NCI-H1105 (cell line): ENCODE measurements at places on chromosomes 11 and 22.
A peak's percentile ranks its signal among the peaks of the same experiment; 100 is the strongest.

GRCh38 chr11:129259931-129260348, 67.8 kb upstream of the ARHGAP32 start:
- DNase-seq: no peak

DNA sequence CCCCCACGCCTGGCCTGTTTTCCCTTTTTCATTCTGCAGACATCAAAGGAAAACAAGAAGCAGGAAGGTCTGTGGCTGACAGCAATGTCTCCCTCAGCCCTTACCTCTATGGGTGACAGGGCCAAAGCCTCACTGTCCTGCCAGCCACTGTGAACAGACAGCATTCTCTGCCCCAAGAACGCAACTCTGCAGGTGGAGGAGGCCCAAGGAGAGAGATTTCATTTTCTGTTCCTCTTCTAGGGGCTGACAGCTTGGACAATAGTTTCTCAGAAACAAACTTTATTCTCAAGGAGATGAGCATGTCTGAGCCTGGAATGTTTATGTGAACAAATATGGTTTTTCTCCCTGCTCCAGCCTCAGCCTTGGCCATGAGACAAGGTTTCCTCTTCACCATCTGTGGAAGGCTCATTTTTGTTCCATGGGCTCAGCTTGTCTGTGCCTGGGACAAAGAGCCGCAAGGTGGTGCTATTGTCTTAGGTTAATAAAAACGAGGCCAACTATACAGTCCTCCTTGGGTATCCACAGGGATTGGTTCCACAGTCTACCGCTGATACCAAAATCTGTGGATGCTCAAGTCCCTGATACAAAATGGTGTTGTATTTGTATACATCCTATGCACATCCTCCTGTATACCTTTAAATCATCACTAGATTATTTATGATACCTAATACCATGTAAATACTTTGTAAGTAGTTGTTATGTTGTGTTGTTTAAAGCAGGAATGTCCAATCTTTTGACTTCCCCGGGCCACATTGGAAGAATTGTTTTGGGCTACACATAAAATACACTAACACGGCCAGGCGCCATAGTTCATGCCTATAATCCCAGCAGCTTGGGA, 5.8 kb downstream of the PIWIL3 start:
- DNase-seq: no peak

DNA sequence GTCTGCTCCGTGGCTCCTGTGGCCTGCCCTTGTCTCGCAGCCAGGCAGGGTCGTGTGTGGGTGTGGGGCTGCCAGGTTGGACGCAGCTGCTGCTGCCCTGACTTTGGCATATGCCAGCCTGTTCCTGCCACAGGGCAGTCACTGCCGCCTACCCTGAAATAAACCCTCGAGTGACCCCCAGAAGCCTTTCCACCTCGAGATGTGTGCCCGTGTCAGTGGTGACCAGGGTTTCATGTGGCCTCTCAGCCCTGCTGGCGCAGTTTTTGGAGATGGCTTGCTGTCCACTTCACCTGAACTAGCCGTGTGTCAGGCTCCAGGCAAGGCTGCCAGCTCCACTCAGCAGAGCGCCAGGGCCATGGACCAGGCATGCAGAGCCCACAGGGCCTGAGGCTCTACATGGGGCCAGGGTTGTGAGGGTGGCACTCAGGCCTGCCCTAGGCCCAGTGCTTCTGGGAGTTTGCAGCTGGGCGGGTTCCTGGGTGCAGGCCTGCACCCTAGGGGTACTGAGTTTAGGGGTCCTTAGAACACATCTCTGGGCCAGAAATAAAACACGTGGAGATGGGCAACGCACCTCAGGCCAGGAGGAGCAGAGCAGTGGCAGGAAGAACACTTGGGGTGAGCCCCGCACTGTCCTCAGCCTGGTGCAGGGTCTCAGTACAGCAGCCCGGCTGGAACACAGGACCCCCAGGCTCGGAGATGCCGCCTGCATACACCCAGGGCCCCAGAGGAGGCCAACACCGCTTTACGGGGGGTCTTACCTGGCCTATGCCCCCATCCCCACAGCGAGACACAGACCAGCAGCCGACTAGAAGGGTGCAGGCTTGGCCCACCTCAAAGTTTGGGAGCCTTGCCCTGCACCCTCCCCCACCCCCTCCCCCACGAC, 8.8 kb upstream of the PANX2 start:
- DNase-seq: no peak

DNA sequence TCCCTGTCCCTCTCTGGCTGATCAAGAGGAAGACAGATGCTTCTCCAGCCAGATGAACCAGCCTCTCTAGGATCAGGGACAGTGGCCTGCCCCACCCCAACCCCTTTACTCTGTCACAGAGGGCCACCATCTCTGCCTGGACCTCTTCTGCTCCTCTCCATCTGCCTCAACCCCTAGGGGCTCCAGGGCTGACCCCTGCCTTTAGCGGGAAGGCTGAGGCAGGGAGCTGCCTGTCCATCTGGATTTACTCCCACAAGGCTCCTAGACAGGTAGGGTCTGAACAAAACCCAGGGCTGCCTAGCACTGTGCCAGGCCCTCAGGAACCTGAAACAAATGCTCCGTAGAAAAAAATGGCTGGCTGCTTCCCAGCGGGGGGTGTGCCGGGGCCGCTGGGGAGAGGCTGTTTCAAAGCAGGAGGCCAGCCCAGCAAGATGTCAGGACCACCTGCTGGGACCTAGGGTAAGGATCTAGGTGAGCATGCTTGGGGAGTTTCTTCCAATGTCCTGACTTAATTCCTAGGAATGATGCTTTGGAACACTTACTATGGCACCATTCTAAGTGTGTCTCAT, 3.2 kb downstream of the CHST1 start:
- no peak for DNase-seq

- DNase-seq: peak; percentile 83
Observed at GRCh38 chr11:121722431-121723245, 269.9 kb upstream of the SORL1-AS1 start.

DNA sequence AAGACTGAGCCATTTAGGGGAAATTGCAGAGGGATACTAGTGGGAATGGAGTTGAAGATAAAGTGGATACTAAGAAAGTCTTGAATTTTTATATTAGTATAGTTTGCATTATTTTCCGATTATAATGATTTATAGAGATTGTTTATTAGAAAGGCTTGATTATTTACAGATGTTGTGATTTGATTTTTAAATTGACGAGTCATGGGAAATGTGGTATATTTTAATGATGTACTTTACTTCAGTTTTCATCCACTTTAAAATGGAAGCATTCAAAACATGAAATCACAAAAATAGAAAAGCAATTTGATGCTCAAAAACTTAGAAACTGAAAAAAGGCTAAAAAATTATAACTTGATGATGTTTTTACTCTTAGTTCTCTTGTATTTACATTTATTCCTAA, 21.2 kb downstream of the USP47 start:
- no peak for DNase-seq

DNA sequence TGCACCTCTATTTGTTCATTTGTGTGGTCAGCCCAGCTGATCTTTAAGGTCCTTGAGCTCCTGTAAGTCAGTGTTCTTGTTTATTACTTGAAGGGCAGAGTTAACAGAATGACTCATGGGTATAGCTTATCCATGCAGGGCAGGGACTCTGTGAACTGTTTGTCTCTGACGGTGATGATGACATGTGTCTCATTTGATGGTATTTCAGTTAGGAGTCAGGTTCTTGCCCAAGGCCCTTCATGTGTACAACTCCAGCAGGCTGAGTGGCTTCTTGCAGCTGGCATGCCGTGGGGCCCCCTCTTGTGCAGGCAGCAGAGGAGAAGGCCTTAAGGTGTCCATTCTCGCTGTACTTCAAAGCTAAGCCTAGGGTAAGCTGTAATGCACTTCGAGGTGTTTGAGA, 165.1 kb downstream of the DBX1 start:
- DNase-seq: no peak

DNA sequence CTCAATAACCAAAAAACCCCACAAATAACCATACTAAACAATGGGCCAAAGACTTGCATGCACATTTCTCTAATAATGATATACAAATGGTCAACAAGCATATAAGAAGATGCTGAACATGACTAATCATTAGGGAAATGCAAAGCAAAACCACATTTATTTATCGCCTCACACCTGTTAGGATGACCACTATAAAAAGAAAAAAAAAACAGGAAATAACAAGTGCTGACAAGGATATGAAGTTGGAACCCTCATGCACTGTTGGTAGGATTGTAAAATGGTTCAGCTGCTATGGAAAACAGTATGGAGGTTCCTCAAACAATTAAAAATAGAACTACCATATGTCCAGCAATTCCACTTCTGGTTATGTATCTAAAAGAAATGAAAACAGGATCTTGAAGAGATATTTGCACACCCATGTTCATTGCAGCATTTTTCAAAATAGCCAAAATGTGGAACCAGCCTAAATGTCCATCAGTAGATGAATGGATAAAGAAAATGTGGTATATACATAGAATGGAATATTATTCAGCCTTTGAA, 66.2 kb downstream of the AMBRA1 start:
- DNase-seq: no peak

DNA sequence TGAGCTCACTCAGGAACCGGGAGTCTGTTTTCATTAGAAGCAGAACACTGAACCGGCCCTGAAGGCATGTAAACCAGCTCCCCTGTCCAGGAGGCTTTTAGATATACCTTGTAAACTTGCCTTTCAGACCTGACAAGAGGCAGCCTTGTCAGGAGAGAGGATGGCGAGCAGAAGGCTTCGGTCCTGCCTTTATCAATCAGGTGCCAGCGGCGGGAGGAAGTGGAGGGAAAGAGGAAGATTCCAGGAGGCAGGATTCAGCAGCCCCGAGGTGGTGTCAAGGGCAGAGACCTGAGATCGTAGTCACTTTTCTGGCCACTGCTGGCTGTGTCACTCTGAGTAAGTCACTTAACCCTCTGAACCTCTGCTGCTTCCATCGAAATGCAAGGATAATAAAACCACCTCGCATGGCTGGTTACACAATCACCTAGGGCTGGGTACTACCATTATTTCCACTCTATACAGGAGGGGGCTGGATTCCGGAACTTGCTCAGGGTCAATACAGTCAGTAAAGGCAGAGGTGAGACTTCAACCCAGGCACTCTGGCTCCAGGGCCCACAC, 181.0 kb downstream of the CHST1 start:
- DNase-seq: no peak

- no peak for DNase-seq
Observed at GRCh38 chr11:101439488-101439887, 144.3 kb downstream of the TRPC6 start.

DNA sequence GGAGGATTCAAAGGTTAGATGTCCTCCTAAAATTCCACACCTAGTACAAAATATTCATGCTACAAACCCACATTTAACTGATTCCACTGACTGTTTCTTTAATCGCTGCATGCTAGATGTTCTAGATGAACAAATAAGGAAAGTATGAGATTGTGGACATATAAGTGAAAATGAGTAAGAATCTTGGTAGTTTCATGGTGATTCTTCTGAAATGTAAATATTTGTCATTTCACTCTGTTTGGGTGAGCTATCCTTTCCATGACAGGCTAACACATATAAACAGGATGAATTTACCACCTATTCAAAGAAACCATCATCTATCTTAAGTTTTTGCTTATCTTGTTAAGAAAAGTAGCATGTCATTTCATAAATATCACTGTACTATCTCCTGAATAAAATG, 14.8 kb downstream of the OR5B3 start:
- DNase-seq: no peak

DNA sequence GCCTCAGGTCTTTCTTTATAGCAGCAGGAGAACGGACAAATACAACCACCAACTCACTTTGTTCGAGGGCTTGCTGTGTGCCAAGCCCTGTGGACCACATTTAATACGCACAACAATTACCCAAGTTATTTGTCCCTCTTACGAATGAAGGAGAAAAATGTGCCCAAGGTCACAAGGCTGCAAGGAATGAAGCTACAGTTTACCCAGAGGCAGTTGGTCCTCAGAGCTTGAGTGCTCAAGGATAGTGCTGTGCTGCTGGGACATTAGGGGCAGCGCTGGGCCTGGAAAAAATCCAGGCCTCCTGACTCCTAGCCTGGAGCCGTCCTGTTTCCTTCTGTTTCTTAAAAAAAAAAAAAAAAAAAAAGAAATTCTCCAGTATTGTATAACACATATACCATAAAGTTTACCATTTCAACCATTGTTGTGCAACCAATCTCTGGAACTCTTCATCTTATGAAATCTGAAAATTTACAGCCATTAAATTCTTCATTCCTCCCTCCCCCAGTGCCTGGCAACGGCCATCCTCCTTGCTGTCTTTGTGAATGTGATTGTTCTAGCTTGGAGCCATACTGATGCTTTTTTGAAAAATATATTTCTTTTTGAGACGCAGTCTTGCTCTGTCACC, 1.0 kb upstream of the C11orf86 start:
- no peak for DNase-seq

- no peak for DNase-seq
Observed at GRCh38 chr11:64256300-64256699, 5.0 kb downstream of the PLCB3 start.

DNA sequence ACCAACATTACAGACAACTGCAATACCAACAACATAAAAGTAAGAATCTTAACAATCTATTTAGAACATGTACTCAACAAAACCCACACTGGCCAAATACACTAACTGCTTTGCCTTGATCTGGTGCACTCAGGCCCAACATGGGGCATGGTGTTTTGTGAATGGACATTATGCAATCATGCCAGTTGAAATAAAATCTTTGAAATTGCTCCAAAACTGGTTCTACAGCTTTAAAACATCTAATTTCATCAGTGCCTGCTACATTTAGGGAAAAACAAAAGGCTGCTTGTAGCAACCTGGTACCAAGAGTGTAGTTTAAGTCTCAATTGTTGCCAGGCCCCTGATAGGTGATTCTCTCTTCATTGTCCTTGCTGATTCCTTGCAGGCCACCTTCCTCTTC, 3.3 kb upstream of the CTR9 start:
- DNase-seq: no peak

DNA sequence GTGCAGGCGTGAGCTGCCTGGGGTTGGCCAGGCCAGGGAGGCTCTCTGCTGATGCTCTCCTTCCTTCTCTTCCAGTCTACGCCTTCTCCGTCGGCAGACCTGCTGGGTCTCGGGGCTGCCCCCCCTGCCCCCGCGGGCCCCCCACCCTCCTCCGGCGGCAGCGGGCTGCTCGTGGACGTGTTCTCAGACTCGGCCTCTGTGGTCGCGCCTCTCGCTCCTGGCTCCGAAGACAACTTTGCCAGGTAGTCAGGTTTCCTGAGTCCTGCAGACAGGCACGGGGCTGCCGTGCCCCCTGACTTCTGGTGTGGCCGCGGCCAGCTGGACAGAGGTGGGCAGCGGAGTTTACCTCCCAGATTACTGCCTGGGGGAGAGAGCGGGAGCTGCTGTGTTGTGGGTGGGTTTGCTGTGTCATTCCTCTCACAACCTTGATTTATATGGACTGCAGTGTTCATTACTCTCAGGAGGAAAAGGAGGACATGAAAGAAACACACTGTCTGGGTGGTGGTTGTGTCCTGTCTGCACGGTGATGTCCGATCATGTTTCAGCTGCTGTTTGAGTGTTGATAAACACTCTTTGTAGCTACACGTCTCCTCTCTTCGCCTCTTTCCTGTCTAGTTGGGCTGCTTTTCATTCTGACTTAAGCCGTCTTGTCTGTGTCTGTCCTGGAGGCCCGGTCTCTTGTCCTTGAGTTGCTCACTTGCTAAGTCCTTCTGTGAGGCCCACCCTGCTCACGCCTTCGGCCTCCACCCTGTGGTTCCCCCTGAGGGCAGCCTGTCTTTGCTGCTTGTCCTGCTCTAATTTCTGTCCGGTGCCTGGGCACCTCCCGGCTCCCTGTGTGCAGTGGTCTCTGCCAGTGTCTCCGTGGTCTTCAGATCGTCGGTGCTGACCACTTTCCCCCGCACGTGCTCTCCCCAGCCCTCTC, 35.9 kb downstream of the MUC6 start:
- DNase-seq: no peak
